ENCODE measurements at places on chromosomes 11 and 22.

GRCh38 chr11:39972461-39972860 is 1487.0 kb downstream of the LRRC4C start:
- DNase-seq: no peak

GRCh38 chr11:118290923-118291322 is 13.6 kb upstream of the CD3E start:
- peak; percentile 75 for DNase-seq

DNA sequence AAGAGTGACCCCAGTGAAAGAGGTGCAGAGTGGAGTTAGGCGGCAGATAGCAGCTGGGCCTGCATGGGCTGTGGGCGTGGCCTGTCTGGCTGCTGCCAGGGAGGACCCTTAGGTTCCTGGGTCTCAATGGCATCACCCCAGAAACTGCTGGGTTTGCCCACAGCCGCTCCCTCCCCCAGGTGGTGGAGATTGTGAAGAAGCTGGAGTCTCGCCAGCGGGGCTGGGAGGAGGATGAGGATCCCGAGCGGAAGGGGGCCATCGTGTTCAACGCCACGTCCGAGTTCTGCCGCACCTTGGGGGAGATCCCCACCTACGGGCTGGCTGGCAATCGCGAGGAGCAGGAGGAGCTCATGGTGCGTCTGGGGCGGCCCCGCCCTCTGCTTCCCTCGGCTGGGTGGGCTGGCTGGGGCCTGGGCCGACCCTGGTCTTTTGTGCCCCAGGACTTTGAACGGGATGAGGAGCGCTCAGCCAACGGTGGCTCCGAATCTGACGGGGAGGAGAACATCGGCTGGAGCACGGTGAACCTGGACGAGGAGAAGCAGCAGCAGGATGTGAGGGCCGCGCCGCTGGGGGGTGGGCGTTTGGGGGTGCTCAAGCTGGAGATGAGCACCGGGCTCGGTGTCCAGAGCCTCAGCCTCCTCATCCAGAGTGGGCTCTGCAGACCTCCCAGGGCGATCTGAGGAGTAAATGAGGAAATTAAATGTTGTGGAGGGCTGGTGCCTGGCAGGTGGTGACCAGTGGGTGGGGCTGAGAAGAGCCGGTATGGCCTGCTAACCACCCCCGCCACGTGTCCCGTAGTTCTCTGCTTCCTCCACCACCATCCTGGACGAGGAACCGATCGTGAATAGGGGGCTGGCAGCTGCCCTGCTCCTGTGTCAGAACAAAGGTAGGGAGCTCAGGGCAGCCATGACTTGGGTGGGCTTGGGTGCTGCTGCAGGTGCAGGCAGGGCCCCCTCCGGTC is 15.0 kb downstream of the SART1 start:
- no peak for DNase-seq

GRCh38 chr22:27880778-27881394 is 38.2 kb downstream of the PITPNB start:
- peak; percentile 56 for DNase-seq

GRCh38 chr22:38578505-38578904 is 8.5 kb upstream of the DMC1 start:
- no peak for DNase-seq

DNA sequence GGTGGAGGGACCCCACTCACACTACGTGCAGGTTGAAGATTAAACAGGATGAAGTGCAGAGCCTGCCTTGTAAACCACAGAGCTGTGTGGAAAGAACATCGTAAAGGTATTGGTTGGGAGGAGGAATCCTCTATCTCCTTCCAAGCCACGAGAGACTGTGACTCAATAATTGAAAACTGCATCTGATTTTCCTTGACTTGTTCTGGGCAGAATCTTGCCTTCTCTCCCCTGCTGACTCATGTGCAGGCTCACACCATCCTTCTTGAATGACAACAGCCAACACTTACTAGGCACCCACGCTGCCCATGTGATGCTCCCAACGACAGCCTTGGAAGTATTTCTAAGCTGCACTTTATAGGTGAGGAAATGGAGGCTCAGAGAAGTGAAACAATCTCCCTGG is 563.0 kb downstream of the MIAT start:
- DNase-seq: no peak

GRCh38 chr22:22059291-22060002 is 76.9 kb upstream of the TOP3B start:
- DNase-seq: no peak

GRCh38 chr11:35906277-35906661 is 37.6 kb upstream of the LDLRAD3 start:
- DNase-seq: no peak

DNA sequence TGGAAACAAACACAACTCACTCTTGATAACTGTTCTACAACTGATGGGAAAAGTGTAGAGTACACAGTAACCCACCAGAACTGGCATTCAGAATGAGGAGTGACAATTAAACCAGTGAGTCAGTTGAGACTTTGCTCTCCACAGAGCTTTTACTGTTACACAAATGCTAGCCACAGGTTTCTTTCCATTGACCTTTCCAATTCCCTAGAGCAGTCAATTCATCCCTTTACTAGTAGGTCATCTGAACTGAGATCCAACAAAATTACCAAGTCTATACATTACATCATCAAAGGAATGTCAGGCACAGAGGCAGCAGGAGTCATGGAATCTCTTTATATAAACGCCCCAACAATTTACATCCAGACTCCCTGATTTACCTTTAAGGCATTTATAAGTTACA is 65.9 kb downstream of the PHF21A start:
- DNase-seq: no peak

- no peak for DNase-seq
Measured at GRCh38 chr11:32253706-32254105, 162.8 kb downstream of the RCN1 start.

GRCh38 chr11:57571606-57572005 is 4.1 kb upstream of the UBE2L6 start:
- DNase-seq: no peak

GRCh38 chr22:17267661-17268330 is 48.6 kb upstream of the ADA2 start:
- no peak for DNase-seq

DNA sequence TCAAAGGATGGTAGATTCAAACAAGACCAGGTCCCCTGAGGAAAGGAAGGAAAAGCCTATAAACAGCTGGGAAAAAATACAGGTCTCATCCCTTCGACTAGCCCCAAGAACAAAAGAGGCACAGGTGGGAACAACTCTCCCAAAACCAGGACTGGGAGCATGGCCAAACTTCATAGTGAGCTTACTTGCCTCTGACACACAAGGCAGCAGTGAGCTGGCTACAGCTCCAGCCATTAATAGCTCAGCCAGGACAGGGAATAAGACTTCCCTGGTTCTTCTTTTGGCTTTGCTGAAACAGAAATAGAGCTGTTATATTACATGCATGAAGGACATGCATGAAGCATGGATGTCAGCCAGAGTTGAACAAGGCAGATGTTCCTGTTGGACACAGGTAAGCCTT is at the start of gene OR10A2:
TSS of gene OR10A2 (plus strand) at position 97 of the 400 bp plus-strand sequence. CDS start 6,698 bp downstream, outside the sequence.
- no peak for DNase-seq

- no peak for DNase-seq
Measured at GRCh38 chr11:28176351-28176750, 68.2 kb downstream of the METTL15 start.

DNA sequence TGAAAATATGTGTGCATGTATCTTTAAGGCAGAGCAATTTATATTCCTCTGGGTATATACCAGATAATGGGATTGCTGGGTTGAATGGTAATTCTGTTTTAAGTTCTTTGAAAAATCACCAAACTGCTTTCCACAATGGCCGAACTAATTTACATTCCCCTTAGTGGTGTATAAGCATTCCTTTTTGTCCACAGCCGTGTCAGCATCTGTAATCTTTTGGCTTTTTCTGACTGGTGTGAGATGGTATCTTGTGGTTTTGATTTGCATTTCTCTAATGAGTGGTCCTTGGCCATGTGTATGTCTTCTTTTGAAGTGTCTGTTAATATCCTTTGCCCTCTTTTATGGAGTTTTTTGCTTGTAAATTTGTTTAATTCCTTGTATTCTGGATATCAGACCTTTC is 24.3 kb downstream of the CCDC15 start:
- DNase-seq: no peak

DNA sequence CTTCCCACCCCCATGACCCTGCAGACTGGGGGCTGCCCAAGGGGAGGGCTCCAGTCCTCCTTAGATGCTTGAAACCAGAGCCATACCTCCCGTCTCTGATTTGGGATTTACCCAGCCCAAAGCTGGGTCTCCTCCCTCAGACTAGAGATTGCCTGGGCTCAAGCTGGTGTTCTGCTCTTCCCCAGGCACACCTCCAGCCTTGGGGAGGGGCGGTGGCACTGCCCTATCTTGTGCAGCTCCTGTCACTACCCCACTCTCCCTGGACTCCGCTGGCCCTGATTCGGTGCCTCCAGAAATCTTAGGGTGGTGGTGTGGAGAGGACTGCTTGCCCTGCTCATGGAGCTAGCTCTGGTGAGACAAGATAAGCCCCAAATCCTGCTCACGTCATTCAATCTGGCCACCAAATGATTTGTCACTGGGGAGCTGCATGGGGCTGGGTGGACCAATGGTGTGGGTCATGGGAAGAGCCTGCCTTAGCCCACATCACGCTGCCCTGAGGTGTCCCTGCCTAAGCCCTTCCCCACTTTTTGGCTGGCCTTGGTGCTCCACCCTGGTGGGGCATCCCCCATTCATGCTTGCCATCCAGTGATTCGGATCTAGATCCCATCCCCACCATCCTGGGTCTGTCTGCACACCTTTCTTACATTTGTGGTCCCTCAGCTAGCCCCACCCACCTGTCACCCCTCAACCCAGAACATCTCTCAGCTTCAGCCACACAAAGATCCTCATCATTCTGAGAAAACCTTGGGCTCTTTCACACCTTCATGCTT is 87.7 kb downstream of the PDE2A start:
- DNase-seq: no peak

DNA sequence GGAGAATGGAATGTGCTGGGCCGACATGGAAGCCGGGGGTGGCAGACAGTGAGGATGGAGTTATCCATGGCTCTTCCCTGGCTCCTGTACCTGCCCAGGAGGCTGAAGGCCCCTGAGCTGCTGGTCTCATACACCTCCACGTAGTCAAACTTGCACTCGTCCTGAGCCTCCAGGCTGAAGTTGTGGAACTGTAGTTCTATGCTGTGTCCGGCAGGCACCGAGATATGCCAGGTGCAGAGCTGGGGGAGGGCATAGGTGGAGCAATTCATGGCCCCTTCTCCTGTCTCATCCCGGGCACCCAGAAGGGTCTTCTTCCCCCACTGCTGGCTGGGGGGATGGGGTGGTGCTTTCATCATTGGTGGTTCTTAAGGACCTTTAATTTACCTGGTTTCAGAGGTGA is 2.8 kb downstream of the MFRP start:
- DNase-seq: no peak

- DNase-seq: no peak
Measured at GRCh38 chr22:46002757-46003270, 25.9 kb upstream of the WNT7B start.

GRCh38 chr22:50236731-50237409 is 8.0 kb downstream of the TUBGCP6 start:
- no peak for DNase-seq

GRCh38 chr11:22161489-22161888 is 31.4 kb upstream of the ANO5 start:
- DNase-seq: no peak

- DNase-seq: no peak
Measured at GRCh38 chr11:66815646-66816045, 27.6 kb upstream of the RCE1 start.

GRCh38 chr11:67269401-67270255 is 3.4 kb downstream of the GRK2 start:
- peak; percentile 42 for DNase-seq

- DNase-seq: no peak
Measured at GRCh38 chr22:28462041-28462440, 217.6 kb downstream of the TTC28 start.

DNA sequence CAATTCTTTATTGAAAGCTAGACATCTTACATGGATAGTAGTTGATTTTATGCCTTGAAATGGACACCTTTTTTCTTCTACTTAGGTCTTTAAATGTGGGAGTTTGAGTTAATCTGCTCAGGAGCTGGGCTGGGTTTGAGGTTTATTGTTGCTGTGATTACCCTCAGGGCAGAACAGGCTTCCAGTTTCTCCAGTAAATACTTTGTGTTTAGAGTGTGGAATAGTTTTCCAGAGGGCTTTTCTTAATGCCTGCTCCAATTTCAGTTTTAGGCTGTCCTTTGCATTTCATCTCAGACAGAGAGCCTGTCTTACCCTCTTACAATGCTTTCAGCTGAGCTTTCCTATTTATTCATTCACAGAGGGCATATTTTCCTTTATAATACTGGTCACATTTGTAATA is 69.9 kb upstream of the ADORA2A start:
- no peak for DNase-seq

GRCh38 chr11:68652683-68653156 is 31.6 kb upstream of the GAL start:
- no peak for DNase-seq

DNA sequence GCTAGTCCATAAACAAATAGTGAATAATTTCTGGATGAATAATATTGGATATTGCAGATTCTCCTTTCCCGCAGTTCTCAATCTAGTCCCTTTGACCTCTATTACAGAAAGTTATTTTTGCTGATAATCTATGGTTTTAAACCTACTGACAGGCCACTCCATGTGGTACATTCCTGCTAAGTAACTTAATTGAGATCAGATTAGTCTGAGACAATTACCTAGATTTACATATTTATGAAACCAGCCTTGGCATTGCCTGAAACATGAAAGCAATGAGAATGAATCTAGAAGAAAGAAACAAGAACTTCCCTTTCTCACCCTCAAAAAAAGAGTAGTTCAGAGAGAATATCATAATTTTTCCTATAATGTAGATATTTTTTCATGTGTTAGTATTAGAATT is 964.2 kb downstream of the JRKL start:
- no peak for DNase-seq

DNA sequence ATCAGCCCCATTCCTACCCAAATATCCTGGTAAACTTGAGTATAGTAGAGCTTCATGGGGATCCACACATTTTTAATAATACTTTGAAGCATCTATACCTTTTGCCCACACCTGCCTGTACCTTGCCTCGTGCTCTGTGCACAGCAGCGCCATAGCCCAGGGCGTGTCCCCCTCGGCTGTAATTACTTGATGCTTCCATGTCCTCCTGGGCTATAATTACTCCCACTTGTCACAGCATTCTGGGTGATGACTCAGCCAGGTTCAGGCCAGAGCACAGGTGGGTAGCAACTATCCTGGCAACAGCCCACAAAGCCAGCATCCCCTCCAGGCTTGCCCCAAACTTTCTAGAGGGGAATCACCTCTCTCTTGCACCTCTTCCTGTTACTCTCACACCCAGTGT is 23.7 kb upstream of the SLC36A4 start:
- no peak for DNase-seq

- DNase-seq: no peak
Measured at GRCh38 chr22:37501610-37502341, 15.6 kb upstream of the MFNG start.
